AML-193 (cell line): ENCODE measurements at places on chromosomes 11 and 22.

DNA sequence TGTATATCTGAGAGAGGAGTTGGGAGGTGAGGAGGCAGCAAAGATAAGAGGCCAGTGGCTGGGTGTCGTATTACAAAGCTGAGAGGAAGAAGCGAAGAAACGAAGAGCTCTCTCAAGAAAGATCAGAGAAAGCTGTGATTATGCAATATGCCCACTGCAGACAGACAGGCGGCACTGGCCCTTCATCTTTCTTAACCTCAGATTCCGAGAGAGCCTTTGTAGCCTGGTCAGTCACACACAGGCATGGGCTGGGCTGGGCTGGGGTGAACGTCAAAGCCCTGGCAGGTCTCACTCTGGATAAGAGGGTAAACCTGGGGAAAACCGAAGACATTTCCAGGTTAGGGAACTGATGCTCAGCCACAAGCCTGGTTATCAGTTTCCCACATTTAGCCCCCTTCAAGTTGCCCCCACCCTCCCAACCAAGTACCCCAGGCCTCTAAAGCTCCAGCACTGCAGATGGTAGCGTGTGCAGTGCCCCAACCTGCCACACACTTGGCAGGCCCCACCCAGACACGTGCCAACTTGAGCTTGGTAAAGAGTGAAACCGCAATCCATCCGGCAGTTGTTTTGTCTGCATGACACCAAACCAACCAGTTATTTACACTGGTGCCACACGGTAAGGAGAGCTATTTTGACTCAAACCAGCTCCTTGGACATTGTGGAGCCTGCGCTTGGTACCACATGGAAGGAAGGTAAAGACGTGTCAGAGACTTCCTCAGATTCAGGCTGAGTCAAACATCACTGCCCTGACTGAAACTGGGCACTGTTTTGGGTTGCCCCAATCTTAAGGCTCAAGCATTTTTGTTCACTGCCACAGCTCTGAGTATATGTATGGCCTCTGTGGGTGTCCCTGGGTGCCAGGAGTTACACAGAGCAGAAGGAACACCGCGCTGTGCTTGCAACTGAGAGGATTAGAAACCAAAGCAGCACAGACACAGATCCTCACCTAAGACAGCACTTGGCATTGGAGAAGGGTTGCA, 135.9 kb downstream of the FDX1 start:
- DNase-seq: no peak

DNA sequence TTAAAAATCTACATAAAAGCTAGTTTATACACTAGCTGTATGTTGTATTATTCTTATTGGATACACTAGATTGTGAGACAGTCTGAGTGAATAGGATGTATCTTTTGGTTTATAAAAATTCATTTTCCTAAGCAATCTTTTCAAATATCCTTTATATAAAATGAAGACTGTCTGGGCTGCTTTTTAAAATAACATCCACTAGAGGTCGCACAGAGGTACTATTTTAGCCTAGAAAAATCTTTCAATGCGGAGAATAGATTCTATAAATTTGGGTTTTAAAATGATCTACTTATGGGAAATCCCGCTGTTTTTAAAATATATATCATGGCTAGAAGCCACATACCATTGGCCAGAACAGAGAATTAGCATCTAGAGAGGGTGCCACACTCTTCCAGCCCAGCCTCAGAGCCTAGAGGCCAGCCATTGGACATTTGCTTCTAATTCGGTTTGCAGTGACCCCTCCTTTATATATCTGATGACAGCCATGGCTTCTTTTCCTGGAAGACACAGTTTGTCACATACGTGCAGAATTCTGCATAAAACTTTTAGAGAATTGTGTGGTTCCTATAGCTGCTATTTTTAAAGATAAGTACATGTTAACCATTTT, 7.3 kb downstream of the C11orf97 start:
- peak; percentile 58 for DNase-seq

GRCh38 chr11:27179334-27179733, 138.7 kb downstream of the BBOX1 start:
- no peak for DNase-seq

- no peak for DNase-seq
Measured at GRCh38 chr11:93832780-93833179, 17.6 kb downstream of the VSTM5 start.

GRCh38 chr11:90286640-90287039, 63.8 kb upstream of the CHORDC1 start:
- DNase-seq: no peak

GRCh38 chr11:61080526-61080925, 21.8 kb upstream of the CD5 start:
- no peak for DNase-seq

DNA sequence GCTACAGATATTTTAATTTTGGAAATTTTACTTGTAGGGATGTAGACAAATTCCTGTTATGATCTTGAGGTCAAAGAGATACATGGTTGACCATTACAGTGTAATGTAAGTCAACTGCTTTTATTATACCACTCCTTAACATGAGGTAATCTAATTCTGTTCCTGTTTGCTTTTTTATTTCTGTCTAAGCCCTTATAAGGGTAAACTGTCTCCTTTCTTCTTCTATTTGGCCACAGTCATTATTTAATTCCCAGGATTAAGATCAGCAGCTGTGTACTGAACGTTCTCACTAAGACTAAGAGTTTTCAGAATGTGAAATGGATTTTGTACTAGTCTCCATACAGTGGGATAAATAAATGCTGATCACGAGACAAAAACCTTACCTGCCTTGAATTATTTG, 32.8 kb downstream of the C2CD3 start:
- no peak for DNase-seq

DNA sequence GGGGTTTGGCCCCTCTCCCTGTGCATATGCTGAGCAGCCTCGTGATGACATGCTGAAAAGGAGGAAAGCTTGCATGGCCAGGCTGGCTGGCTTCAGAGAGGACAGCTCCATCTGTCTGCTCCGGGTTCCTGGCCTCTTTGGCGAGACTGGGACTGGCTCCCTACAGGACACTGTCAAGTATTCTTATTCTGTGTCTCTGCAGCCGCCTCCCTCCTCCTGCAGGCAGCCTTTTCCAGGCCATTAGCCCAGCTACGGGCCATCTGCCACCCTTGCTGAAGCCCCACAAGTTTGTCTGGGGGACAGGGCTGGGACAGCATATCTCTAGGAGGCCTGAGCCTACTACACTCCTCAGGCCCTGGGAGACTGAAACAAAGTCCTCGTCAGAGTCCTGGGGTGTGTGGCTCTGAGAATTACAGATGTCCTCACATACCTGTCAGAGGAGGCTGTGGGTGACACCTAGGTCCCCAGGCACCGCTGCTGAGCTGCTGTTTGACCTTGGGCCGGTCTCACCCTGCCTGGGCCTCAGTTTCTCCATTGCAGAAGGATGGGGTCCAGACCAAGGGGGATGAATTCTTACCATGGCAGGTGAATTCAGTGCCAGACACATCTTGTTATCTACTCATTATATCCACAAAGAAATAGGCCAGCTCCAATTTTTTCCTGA, 11.0 kb downstream of the MRGPRG start:
- DNase-seq: no peak

DNA sequence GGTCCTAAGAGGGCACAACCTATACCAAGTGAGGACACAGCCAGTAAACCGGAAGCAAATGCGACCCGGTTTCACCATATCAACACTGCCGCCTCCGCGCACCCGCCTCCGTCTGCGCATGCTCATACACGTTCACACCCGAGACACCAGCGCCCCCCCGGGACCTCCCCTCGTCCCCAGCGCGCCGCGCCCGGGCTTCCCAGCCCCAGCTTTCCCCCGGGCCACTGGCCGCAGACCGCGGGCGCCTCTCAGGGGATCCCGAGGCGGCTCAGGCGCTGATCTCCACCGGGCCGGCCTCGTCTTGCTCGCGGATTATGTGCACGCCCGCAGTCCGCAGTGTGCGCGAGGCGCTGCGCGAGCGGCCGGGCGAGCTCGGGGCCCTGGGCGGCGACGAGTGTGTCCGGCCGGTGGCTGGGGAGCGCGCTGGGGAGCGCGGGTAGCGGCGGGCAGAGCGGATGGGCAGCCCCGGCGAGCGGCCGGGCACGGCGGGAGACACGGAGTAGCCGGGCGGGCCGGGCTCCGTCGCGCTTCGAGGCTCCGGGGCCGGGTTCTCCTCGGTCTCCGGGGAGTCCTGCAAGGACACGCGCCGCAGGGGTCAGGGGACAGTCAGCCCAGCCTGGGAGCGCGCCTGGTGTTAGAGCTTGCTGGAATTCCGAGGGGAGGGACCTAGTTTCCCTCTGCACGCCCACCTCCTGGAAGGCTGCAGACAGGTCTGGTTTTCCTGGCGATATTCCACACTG, 2.0 kb downstream of the HEPN1 start:
- DNase-seq: no peak

DNA sequence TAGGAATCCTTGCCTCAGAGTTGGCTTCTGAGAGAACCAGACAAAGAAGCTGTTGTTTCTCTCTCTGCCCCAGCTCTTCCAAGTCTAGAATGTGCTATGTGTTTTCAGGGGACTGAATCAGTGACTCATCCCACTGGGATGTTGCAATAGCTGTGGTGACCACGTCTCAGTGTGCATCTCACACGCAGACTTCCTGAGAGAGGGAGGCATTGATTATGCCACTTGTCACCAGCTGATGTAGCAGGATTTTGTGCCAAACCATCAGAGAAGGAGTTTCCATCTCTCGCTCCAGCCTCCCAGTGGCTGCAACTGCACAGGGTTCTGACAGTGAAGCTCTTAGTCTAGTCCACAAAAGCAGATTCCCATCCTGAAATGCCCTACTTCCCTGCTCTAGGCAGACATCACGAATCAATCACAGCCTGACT, 455.8 kb downstream of the MIAT start:
- peak; percentile 7 for DNase-seq

DNA sequence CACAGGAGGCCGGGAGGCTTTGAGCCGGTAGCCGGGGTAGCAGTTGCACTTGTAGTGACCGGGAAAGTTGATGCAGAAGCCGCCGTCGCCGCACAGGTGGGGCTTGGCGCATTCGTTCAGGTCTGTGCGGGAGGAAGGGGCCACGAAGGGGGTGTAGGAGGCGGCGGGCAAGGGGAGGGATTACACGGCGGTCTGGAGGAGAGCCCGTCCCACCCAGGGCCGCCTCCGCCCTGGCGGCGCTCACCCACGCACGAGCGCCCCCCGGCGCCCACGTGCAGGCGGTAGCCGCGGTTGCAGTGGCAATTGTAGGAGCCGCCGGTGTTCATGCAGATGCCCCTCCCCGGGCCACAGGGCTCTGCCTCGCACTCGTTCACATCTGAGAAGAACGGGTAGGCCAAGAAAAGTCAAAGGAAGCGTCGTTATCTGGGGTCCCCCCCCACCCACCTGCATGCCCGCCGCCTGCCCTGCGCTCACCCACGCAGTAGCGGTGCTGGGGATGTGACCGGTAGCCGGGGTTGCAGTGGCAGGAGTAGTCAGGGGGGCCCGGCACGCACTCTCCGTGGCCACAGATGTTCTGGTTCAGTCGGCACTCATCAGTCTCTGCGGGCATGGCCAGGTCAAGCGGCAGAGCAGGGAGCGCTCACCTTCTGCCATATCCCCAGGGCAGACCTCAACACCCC, 10.6 kb downstream of the LTBP3 start:
- DNase-seq: no peak

GRCh38 chr11:12085371-12086251, 24.8 kb upstream of the MICAL2 start:
- DNase-seq: no peak

DNA sequence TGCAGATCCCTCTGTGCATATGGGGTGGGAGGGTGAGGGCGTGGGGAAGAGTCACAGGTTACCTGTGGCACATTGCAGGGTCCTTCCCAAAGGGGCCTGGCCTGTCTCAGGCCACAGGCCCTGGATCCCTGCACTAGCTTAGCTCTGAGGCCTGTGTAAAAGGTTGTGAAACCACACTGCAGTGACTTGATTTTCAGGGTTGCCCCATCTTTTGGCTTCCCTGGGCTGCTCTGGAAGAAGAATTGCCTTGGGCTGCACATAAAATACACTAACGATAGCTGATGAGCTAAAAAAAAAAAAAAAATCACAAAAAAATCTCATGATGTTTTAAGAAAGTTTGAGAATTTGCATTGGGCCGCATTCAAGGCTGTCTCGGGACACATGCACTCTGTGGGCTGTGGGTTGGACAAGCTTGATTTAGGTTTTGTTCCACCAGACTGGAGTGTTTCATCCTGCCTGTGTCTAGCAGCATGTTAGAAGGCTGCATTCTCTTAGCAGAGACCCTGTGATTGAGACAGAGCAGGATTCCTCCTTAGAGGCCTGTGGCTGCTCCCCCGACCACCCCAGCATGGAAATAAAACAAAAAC, 35.9 kb upstream of the TREH start:
- DNase-seq: no peak
